T-helper 22 cell (primary cell): ENCODE measurements at places on chromosomes 5 and 9.

DNA sequence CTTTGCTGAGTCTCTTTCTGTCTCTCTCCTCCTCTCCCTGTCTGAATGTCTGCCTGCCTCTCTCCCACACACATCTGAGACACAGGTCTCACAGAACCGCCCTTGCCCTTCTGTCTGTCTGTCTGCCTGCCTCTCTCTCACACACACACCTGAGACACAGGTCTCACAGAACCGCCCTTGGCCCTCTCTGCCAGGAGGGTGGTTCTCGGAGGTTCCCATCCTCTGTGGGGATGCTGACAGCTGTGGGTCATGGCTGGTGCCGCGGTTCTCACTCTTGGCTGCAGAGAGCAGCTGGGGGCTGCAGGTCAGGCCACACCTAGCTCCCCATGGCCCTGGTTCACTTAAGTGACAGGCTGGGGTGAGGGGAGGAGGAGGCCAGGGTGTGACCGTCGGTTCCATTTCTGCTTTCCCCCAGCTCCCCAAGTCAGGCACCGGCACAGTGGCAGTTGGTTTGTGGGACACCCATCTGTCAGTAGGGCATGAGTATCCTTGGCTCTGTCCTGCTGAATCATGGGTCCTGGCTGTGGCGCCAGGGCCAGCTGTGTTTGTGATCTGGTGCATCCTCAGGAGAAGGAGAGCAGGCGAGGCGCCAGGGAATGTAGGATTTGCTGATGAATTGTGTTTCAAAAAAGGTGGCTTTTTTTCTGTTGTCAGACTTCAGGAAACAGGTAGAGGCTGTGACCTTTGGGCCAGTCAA, 42.3 kb upstream of the CLPTM1L start:
- DNase-seq: no peak

GRCh38 chr5:139462586-139463276, at the start of gene ECSCR:
TSS of gene ECSCR (minus strand) at chr5:139462743. CDS start at chr5:139462670, 73 bp downstream.
- no peak for DNase-seq

DNA sequence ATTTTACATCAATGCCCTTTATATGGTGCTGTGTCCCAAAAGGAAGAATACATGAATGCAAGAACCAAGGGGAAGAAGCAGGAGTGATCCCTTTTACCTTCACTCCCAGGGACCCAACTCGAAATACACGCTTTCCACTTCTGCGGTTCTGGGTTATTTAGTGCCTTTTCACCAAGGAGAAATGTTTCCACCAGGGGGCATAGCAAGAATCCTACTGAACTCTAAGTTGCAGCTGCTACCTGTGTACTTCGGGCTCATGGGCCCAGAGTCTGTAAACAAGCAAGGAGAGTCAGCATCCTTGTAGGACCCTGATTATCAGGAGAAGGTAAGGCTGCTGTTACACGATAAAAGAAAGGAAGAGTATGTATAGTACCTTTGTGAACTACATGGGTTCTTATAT, 45.7 kb downstream of the DPYSL3 start:
- no peak for DNase-seq

DNA sequence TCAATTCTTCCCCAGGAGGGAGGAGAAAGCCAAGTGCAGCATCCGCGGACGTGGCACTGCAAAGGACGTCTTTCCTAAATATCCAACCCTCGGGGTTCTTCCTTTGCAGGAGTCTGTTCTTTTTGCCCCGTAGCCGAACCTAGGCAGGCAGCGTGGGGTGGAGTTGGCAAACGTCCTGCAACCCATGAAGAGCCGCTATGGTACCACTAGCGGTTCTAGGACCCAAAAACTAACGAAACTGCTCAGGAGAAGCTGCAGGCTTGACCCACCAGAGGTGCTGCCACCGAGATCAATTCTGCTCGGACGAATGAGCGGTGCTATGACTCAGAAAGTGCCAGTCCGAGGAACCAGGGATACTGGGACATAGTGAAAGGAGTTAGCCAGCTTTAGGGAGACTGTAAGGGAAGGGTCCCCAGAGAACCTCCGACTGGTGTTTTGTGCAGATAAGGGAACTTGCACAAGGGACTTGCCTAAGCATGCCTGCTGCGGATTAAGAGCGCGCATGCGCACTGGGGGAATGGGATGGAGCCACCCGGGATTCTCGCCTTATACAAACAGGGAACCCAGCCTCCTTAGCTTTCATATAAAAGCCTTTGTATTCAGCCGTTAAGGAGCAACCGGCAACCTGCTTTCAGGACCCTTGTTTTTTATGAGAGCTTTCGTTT, 32.7 kb downstream of the ANXA2R start:
- DNase-seq: peak; percentile 63

DNA sequence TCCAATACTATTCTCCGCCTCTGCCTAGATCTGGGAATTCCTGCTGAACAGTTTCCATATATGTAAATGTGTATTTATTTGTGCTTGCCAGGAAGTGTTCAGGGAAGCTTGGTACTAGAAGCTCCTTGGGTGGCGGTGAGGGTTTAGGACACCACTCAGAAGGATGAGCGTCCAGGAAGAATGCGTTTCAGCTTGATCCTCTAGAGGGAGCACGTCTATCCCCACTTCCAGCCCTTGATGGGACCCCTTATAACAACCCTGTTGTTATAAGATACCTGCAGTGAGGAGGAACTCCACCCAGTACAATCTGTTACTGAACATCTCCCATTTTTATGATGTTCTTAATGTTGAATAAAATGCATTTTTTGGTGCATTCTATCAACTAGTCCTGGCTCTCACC, 88.9 kb downstream of the CYFIP2 start:
- no peak for DNase-seq

- no peak for DNase-seq
Measured at GRCh38 chr5:174177531-174177930, 132.0 kb downstream of the NSG2 start.

GRCh38 chr5:120927950-120928530, 463.9 kb downstream of the PRR16 start:
- no peak for DNase-seq

- no peak for DNase-seq
Measured at GRCh38 chr9:34486572-34486971, 28.0 kb downstream of the DNAI1 start.

- no peak for DNase-seq
Measured at GRCh38 chr9:14616188-14616982, 76.8 kb downstream of the ZDHHC21 start.

DNA sequence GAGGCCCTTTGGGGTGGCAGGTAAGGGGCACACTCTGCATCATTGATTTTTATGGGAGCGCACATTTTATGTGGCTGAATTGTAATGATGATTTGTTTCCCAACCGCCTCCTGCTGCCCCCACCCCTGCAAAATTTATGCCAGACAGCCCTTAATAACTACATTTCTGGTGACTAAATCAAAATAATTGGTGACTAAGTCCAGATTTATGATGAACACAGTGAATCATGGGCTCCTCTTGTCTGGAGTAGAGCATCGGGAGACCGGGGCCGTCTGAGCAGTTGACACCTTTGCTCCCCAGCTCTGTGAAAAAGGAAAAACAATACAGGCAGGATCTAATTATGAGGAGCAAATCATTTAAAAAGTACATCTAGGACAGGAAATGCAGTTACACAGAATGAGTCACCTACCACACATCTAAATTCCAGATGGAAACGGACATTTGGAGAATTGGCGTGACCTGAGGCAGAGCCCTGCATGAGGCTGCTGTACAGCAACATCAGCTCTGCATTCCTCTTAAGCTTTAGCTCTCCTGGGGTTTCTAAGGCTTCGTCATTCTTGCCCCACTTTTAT, 58.9 kb downstream of the DOCK2 start:
- DNase-seq: no peak

GRCh38 chr5:11973469-11973868, 69.2 kb upstream of the CTNND2 start:
- DNase-seq: no peak

DNA sequence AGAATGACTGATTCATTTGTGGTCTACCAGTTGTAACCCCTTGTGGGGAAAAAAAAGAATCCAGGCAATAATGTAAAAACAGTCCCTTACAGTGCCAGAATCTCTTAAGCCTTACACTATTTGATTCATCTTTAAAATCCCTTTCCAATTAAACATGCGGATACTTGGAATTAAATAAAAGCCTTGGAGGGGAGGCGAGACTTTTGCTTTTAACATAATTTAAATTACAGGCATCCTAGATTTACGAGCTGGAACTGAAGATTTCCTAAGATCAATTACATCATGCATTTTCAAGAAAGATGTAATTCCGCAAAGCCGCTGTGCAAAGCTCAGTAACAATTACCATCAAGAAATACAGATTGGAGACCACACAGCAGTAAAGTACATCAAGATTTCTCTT, 370.2 kb downstream of the MTRR start:
- DNase-seq: no peak

DNA sequence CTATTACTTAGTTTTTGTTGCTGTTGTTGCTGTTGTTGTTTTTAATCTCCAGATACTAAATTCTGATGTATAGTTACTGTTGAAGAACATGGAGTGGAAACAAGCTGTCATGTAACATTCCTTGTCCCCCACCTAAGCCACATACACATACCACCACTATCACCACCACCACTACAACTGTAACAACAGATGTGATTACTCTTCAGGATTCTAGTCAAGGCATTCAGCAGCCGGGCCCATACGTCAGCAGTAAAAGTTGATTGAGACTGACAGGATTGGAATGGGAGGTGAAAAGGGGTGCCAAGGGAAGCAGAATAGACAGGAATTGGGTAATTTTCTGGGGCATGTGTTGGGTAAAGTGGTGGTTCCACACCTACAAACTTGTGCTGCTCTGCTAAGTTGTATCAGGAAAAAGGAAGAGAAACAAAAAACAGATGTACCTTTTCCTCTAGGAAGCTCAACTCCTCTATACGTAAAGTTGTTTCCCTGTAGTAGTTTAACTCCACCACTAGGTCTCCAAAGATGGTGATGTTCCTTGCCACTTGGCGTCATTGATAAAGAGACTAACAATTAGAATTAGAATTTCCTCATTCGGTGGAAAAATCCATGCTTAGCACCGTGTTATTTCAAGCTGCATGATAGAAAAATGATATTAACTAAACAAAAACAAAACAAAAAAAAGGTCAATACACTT, 138.6 kb downstream of the ARRDC3 start:
- no peak for DNase-seq

DNA sequence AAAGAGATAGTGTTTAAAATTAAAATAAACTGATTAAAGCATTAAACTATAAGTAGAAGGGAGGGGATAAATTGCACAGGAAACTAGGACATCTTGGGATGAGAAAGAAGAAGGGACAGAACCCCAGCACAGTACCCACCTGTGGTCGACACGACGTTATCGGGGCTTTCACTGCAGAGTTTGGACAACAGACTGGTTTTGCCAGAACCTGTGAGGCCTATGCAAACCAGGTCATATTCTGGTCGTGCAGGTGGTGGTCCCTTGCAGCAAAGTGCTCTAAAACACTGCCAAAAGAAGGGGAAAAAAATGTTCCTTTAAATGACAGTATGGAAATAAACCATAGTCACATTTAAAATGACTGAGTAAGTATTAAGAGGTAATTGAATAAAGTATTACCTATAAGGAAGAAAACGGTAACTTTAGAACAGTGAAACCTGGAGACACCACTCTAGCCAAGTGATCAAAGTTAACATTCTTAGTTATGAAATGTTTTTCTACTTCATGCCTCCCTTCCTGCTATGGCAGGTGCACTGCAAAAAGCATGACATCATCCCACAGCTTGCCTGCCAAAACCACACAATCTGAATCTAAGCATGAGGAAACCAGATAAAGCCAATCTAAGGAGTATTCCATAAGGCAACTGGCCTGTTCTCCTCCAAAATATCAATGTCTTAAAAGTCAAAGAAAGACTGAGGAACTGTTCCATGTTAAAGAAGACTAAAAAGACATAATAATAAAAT, 138.6 kb downstream of the ARL15 start:
- no peak for DNase-seq

DNA sequence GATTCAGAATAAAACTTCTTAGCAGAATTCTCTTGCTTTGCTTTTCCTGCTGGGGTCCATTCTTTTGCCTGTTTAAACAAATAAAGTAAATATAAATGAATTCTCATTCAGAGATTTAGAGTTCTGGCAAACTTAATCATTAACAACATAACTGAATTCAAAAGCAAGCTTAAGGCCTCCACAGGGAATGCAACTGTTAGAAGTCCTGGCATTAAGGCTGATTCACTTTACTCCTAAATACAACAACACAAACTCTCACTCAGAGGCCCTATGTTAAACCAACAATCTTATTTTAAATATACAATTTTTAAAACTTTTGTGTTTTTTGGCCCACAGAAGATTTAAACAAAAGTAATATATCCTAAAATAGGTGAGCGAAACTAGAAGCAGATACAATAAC, 178.3 kb downstream of the AP3B1 start:
- no peak for DNase-seq

- no peak for DNase-seq
Measured at GRCh38 chr5:142317753-142318152, 7.1 kb downstream of the SPRY4 start.

DNA sequence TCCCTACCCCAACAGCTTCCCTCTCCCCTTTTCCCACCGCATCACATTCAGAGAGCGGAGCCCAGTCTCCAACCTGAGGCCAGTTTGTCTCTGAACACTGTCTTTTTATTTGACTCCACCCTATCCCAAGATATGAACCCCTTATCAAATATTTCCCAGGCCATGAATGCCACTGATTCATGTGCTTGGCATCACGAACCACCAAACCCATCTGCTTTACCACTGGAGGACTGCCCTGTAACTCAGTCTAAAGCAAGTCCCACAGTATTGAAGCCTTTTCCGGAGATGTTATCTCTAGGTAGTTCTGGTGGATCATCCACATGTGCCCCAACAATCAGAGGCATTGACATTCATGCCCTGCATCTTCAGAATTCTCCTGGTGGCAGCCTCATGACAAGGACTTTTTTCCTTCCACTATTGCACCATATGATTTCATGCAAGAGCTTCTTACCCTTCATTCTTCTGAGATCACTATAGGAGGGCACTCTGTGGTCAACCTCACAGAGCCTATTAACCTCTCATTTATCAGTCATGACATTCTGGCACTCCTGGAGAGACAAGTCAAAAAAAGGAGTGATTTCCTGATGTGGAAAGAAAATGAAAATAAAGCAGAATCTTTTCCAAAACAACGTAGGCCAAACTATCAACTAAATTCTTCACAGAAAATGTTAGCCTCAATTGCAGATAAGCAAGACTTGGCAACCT, 12.3 kb upstream of the SPATA31D4 start:
- DNase-seq: no peak

- DNase-seq: no peak
Measured at GRCh38 chr9:126457175-126457547, 130.5 kb downstream of the MVB12B start.
